ENCODE measurements at places on chromosomes 1 and 21. TPM values are rescaled to one million over a fixed set of nuclear protein-coding genes. Genes with fewer than 3 reads are reported as not detected.

The MDM4 gene
- 82.1 TPM for total RNA-seq

DNA sequence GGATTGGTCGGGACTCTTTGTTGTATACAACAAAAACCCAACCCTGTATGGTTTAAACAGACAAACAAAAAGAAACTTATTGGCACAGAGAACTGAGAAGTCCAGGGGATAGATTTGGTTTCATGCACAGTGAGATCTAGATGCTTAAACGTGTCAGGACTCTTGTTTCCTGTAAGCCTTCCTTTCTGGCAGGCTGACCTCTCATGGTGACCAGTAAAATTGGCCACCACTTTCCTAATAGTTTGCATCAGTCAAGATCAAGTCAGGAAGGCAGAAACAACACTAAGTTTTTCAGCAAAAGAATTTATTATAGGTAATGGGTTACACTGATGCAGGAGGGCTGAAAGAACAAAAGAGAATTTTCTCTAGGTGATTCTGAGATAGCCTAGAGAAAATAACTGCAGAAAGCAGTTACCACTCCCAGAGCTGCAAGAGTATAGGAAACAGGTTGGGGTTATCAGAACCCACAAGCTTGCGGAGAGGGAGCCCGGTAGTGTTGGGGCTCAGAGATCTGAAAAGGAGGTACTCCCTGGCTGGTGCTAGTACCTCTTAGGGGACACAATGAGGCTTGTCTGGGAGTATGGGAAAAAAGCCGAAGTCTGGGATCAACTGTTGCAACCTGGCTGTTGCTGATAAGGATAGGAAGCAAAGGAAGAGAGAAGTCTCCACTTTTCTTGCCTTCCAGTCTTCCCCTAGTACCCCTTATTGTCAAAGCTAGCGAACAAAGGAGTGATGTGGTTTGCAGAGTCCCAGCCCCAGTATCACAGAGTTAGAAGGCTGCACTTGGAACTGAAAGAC lies 21.4 kb downstream of the CITED4 start:
- no peak for DNase-seq

The PPIAL4G gene
- total RNA-seq = not detected

DNA sequence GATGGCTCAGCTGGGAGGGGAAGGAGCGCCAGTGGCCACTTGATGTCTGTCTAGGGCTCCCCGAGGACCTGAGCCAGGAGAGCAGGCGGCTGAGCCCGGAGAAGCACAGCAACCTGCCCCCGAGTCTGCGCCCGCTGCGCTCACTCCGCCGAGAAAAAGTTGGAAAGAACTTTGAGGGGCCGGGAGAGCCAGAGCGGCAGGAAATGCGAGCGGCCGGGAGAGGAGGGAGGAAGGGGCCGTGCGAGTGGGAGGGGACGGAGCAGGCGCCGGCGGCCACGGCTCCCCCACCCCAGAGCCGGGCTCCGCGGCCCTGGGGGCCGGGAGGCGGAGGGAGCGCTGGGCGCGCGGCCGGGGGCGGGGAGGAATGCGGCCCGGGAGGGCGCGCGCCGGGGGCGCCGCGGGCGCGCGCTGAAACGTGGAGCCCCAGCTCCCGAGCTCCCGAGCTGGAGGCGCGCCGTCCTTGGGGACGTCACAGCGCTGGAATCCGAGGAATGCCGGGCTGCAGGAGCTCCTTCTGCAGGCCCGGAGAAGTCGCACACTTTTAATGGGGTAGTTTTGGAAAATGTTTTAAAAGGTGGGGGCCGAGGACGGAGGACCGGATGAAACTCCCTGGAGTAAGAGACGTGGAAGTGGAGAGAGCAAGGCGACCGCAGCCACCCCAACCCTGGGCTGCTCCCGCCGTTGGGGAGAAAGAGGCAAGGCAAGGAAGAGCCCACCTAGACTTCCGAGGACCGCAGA lies at the start of gene PTPN14:
TSS of gene PTPN14 (minus strand) at position 167 of the 738 bp plus-strand sequence. CDS start 86,799 bp downstream, outside the sequence.
- DNase-seq = peak; percentile 98

The S100A1 gene
- total RNA-seq = 2.3 TPM

GRCh38 chr21:37118187-37118826 lies 45.3 kb downstream of the TTC3 start:
- DNase-seq = no peak

DNA sequence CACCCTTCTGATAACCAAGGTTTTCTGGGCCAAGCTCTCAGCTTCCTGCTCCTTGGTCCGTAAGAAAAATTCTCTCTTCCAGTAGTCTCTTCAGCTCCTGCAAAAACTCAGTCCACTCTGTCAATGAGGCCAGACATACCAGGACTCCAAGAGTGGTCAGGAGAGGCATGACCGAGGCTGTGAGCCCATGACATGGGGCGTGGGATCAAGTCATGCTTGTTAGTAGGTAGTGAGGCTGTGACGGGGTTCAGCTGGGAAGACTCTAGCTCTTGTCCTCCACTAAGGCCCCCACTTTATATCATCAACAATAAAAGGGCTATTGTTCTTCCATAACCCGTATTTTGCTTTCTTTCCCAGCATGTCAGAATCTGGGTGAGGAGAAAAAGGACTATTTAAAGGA lies 10.1 kb upstream of the HCRTR1 start:
- DNase-seq = no peak

- DNase-seq = no peak
Measured at GRCh38 chr1:121518726-121519041, 333.9 kb downstream of the SRGAP2C start.

The DMRTA2 gene
- total RNA-seq = not detected

The SUSD4 gene
- 2.0 TPM for total RNA-seq

GRCh38 chr1:7329868-7330615 lies 441.1 kb upstream of the VAMP3 start:
- no peak for DNase-seq

DNA sequence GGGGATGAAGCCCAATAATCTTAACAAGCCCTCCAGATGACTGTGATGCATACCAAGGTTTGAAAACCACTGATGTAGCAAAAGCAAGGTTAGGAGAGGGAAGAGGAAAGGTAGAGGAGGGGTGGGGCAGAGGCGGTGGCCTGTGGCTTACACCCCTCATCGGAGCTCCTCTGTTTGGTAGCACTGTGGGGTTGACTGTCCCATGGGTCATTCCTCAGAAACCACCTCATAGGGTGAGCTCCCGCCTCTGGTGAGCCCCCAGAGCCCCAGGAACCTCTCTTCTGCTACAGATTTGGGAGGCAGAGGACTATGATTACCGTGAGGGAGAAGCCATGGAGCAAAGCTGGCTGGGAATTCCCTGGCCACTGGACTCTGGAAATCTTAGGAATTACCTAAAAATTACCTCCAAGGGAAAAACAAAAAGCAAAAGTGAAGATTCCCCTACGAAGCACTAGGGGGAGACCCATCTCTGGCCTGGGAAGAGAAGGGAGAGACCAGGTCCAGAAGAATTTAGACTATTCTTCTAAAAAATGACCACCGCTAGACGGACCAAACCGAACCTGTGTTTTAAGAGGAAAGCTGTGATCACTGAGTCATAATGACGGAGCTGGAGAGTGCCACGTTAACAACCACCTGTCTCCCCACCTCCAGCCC lies 1.5 kb upstream of the RASSF5 start:
- peak; percentile 13 for DNase-seq

GRCh38 chr1:55302972-55303371 lies 87.8 kb upstream of the USP24 start:
- no peak for DNase-seq

The DVL1 gene
- 81.2 TPM for total RNA-seq

The GPX7 gene
- total RNA-seq = 22.4 TPM

DNA sequence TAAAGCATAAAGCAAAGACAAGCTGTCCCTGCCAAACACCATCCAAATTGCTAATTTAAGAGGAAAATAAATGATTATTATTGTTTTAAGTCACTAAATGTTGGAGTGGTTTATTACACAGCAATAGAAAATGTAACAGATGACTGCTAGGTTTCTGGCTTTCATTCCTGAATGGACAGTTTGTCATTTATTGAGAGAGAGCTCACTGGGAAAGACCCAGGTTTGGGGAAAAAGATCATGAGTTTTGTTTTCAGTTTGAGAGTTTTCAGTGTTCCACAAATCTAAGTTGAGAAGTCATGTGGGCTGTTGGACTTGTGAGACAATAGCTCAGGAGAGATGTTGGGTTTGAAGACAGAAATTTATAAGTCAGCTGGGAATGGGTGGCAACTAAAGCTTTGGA lies 5.4 kb downstream of the GPA33 start:
- DNase-seq = no peak

GRCh38 chr1:65630855-65631254 lies 161.8 kb upstream of the PDE4B start:
- DNase-seq = no peak

DNA sequence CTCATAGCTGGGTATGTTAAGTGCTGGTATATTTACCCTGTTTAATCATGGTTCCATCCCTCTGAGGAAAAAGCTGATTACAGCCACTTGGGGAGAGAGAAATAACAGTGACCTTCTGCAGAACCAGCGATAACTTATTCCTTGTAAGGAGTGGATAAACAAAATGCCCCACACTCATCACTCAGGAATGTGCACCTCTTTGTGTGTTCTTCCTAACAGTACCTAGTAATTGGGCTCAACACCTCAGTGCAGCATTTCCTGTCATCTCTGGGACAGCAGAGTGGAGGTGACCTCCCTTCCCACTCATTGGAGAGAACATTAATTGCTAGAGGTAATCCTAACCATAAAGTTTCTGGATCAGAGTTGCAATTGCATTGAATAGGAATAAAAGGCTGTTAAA lies 112.5 kb upstream of the F3 start:
- no peak for DNase-seq
